ENCODE measurements at places on chromosomes 16 and 17.

GRCh38 chr16:66947302-66948065 is 12.2 kb downstream of the CES2 start:
- DNase-seq: peak; percentile 76

DNA sequence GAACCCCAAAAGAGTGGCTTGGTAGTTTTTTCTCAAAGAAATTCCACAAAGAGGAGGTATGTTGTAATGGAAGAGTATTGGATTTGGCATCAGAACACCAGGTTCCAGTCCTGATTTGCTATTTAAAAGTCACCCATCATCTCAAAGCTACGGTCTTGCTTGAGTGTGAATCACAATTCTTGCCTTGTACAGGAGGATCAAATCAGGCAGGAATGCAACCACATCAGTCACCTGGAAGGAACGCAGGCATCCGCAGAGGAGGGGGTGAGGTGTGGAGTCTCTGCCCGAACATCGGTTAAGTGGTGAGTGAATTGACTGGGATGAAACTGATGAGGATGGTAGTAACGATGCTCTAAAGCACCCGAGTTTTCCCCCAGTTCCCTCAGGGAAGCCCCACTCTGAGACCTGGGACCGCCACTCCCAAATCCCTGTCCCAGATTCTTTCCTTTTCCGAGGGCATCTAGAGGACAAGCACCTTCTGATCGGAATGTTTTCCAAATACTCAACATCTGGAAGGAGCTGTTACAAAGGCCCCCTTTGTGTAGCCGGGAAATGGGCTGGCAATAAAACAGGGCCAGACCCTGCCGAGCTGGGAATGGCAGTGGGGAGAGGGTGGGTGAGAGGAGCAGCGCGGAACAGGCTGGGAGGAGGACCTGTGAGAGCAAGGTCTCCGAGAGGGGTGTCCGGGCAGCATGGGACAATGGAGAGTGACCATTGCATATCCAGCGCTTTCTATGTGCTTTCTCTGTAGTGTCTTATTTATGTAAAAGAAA is 469.6 kb downstream of the SLC39A11 start:
- DNase-seq: peak; percentile 49

GRCh38 chr16:1305823-1306222 is 3.6 kb upstream of the UBE2I start:
- no peak for DNase-seq

GRCh38 chr16:31875928-31876547 is 2.4 kb downstream of the ZNF267 start:
- no peak for DNase-seq

DNA sequence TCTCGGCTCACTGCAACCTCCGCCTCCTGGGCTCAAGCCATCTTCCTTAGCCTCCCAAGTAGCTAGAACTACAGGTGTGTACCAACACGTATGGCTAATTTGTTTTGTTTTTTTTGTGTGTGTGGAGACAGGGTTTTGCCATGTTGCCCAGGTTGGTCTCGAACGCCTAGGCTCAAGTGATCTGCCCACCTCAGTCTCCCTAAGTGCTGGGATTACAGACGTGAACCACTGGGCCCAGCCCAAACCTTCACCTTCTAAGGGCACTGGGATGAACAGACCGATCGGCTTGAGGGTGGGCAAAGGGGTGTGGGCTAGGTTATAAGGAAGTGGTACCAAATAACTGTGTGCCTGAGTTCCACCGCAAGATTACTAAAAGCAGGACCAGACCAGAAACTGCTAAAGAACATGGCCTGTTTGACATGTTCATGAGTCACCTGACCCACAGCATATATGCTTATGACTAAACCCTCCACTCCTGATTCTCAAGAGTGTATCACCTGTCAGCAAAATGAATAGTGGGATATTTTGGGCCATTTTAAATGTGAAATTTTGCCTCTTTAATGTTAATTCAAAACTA is 8.1 kb downstream of the TMEM97 start:
- no peak for DNase-seq

DNA sequence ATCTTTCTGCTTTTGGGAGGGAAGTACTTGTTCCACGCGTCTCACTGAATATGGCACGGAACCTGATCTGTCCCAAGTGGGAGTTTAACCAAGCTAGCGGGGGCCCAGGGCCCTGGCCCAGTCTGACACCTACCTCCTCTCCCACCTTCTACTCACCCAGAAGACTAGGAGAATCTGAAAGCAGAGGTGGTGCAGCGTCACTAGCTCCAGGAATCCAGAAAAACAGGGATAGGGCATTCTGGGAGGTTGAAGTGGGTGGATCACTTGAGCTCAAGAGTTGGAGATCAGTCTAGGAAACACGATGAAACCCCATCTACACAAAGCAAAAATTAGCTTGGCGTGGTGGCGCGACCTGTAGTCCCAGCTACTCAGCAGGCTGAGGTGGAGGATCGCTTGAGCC is 163.5 kb upstream of the ZNF267 start:
- DNase-seq: no peak

Data from fibroblast of skin of right biceps (primary cell).